ENCODE measurements at places on chromosomes 2 and 18. TPM values are rescaled to one million over a fixed set of nuclear protein-coding genes. Genes with fewer than 3 reads are reported as not detected.

DNA sequence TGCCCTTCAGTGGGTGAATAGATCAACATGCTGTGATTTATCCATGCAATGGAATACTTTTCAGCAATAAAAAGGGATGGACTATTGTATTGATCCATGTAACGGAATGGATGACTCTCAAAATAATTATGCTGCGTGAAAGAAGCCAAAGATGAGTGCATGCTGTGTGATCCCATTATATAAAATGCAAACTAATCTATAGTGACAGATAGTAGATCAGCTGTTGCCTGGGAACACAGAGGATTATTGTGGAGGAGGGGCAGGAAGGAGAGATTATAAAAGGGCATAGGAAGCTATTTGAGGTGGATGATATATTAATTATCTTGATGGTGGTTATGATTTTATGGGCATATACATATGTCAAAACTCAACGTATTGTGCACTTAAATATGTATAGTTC, 55.5 kb upstream of the ADAM23 start:
- no peak for DNase-seq

DNA sequence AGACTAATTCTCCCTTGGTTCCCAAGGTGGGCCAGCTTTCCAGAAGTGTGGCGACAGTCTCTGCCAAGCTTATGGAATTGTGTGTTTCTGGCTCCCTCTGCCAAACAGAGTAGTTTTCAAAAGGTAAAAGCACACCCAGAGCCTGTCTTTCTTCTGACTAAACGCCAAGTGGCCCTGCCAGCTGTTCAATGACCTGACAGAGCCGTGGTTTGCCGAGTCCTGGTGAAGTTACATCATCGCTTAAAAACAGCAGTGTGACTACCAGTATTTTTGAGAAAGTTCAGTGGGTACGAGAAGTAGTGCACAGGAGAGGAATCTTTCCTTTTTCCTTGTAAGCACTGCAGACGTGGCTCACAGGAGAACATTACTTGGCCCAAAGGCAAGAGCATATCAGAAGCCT, 1.9 kb downstream of the PER2 start:
- DNase-seq = peak; percentile 42

GRCh38 chr18:8121101-8121500, 488.1 kb upstream of the RAB12 start:
- no peak for DNase-seq

DNA sequence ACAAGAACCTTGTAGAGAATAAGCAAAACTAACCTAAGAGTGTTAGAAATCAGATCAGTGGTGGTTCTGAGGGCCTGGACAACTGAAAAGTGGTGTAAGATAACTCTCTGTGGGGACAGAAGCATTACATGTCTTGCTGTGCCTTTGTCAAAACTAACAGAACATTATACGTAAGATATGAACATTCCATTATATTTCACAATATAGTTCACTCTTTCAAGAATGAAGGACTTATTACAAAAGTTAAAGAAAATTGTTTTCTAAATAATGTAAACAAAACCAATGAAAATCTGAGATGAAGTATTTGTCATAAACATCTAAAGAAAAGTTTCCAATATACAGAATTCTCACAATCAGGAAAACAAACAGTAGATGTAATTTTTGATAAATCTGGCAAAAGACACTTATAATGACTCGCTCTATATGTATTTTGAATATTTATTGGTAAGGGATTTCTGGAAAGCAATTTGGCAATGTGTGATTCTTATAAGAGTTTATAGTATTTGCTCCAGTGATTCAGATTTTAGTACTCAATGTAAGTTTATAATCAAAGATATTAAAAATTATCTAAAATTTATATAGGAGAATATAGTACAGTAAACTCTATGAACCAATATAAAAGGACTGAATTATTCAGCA, 258.4 kb downstream of the CD226 start:
- no peak for DNase-seq

DNA sequence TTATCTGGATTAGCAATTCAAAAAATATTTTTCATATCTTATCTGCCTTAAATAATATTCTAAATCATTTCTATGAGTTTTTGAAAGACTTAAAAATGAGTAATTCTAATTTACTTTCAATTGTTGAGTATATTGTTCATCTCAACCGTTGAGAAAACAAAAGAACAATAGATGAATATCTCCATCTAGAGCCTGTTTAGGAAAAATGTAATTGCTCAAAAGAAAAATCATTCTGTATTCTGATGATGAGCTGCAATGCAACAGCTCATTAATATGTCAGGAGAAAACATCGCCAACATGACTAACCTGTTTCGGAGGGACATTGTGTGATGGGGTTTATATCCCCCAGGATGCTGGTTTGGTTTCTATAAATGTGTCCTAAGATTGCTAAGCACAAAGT, 417.6 kb downstream of the SUCLG1 start:
- DNase-seq = no peak

DNA sequence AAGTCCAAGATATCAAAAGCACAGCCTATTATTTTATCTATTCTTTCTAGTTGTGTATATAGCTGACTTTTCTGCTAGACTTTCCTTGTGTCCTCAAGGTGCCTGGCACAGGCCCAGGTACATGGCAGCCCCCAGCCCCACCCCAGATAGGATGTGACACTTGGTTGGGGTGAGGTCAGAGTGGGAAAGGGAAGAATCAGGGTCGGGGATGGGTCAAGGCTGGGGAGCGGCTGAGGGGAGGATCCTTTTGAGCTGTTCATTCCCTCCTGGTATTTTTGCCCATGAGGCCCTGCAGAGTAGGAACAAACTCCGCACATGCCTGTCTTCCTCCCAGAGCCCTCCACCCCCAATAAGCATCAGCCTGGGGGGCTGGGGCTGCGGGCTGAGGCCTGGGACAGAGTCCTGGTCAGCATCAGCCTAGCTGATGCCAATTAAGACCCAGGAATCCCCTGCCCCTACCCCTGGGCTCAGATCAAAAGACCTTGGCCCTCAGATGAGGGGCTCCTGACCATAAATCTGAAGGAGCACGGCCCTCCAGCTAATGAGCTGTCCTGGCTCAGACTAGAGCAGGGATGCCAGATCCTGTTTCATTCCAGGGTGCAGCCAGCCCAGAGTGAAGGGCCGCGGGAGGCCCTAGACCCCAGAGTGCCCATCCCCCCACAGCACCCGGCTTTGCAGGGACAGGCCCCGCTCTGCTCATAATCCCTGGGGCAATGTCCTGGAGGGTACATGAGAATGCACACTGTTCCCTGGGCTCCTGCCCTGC, 85.3 kb downstream of the SDC1 start:
- DNase-seq = no peak

DNA sequence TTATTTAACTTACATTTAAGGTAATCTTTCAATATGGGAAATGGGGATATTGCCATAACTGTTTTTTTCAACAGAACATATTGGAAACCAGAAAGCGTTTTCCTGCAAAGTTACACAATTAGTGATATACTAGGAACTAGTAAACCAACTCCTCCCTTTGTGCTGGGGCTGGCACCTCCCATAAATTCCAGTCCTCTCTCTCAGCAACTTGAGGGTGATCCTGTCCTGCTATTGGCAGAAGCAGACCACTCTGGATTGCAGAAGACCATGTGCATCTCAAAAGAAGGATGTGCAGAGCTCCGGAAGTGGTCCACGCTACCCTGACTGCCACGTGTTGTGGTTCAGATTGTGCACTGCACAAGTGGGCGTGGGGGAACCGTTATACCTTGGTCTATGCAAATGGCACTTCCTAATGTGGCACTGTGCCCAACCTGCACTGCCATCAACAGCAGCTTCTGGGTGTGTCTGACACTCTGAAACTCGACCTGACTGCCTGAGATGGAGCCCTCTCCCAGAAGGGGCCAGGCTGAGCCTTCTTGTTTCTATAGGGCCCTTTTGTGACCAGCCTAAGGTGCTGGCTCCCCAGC, 219.2 kb downstream of the ZNF516 start:
- no peak for DNase-seq

GRCh38 chr2:85132834-85133637, at the start of gene TCF7L1:
Gene TCF7L1 (plus strand): TSS chr2:85133392. CDS start chr2:85133685, 293 bp downstream.
- DNase-seq = peak; percentile 95

DNA sequence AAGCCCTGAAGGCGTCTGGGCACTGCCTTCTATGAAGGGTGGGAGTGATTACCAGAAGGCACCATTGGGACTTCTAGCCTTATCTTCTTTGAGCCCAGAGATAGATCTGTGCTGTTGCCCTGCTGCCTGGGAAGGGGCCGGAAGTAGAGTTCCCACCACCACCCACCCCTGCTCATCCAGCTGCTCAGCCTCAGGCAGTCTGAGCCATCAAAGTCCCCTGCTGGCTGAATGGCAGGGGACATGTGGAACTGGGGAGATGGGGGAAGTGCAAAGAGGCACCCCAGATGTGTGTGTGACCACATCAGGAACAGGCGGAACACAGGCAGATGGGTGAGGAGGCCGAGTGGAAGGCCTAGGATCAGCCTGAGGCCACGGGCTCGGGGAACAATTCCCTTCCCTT, 3.3 kb upstream of the WNT10A start:
- no peak for DNase-seq

- no peak for DNase-seq
Observed at GRCh38 chr2:225025917-225026571, 16.2 kb downstream of the DOCK10 start.

DNA sequence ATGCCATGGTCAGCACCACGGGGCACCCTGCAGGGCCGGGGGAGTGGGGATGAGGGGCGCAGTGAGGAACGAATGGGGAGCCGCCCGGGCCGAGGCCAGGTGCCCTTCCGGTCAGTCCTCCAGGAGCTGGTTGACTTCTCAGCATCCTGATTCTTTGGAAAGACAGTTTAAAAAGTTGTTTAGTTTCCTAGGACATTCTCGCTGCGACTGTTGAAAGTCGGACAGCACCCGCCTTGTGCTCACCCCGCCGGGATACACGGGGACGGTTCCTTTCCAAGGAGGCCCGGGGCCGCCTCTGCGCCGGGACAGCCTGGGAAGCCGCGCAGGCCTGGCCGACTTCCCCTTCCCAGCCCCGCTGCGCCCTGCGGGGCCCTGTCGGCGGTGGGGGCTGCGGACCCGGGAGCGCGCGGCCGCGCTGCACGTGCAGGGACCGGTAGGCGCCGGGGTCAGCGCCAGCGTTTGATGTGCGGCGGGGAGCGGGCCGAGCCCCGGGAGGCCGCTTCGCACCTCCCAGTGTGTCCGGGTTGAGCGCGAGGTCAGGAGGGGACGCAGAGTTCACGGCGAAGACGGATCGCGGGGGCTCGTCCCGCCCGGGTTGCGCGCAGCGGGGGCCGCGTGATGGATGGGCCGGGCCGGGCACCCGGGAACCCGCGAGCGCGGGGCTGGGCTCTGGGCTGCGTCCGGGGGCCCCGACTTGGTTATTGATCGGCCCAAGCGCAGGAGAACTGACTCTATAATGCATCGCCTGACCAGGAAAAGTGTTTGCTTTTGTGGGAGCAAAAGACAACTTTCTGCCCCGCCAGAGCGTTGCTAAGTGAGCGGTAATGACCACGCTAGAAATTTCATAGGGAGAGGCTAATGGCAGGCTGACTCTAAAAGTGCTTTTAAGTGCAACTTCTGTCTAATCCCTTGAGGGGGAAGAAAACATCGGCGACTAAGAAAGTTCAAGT, 28.0 kb upstream of the SMIM21 start:
- peak; percentile 53 for DNase-seq

DNA sequence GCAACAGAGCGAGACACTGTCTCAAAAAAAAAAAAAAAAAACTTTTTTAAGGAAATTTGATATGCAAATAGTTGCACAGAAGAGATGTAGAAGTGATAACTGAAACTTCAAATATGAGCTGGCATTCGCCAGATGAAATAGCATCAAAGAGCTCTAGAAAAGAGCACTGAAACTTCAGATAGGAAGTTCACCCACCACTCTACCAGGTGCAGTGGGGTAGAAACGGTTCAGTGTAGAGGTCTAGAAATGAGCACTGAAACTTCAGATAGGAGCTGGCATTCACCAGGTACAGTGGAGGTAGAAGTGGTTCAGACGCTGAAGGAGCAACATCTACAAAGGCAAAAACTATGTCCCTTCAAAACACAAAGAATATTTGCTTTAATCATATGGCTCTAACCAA, 9.0 kb upstream of the ONECUT2 start:
- DNase-seq = no peak

- DNase-seq = no peak
Observed at GRCh38 chr2:18932853-18933252, 343.5 kb upstream of the NT5C1B start.

DNA sequence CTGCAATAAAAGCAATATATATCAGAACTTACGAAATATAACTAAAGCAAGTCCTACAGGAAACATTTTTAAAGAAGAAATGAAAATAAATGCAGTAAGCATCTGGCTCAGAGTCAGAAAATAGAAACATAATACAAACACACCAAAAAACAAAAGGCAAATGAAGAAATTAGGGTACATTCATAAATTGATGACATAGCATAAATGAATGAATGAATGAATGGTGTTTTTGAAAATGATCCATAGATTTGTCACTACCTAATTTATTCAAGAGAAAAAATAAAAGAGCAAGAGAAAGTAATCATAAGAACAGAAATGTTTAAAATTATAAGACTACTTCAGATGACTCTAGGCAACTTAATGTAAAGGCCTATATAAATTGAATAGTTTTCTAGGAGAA, 226.1 kb upstream of the CDH20 start:
- DNase-seq = no peak

GRCh38 chr2:45765007-45765727, 113.7 kb downstream of the PRKCE start:
- DNase-seq = no peak

- no peak for DNase-seq
Observed at GRCh38 chr2:52632543-52632942, 1135.1 kb upstream of the CHAC2 start.

GRCh38 chr2:224816816-224817215, 100.7 kb upstream of the CCDC195 start:
- no peak for DNase-seq

DNA sequence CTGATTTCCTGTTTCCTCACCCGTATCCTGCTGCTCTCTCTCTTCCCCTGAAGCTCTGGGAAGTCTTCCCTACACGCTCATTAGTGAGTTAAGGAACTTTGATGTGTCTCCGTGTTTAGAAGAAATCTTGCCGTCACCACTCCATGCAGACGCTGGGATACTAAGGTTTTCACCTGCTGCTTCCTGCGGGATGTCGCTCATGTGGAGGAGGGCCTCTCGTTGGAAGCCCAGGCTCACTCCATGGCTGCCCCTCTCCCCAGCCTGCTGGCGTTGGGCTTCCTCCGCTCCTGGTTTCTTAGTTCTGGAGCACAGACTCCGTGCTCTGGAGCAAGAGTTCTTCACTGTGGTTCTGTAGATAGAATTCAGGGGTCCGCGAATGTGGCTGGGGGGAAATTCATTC, 326.3 kb downstream of the GBX2 start:
- DNase-seq = no peak

DNA sequence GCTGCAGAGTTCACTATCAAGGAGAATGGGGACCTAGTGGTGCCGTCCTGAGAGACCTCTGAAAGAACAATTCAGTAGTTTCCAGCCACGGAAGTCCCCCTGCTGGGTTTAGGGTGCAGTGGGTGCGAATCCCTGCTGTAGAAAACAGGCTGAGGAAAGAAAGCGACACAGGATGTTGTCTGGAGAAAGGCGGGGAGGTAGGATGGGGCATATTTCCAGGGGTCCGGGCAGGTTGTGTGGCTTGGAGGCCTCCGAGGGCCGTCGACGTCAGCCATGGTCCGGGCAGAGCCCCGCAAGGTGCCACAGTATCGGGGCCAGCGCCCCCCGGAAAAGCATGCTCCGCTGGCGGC, 807 bp upstream of the CREB1 start:
- DNase-seq = no peak

Gene MEP1B
- not detected for polyA plus RNA-seq

Gene SERPINB3
- polyA plus RNA-seq = not detected

Gene TFCP2L1
- polyA plus RNA-seq = 0.22 TPM

Gene STPG4
- polyA plus RNA-seq = not detected

Gene SULT1C2
- polyA plus RNA-seq = 0.15 TPM

Gene KIAA2012
- 0.19 TPM for polyA plus RNA-seq

Gene DUSP2
- polyA plus RNA-seq = 3.6 TPM

Data from hindlimb muscle (tissue), 1 donor.